ENCODE measurements at places on chromosomes 13 and 19.
A peak's percentile ranks its signal among the peaks of the same experiment; 100 is the strongest.

DNA sequence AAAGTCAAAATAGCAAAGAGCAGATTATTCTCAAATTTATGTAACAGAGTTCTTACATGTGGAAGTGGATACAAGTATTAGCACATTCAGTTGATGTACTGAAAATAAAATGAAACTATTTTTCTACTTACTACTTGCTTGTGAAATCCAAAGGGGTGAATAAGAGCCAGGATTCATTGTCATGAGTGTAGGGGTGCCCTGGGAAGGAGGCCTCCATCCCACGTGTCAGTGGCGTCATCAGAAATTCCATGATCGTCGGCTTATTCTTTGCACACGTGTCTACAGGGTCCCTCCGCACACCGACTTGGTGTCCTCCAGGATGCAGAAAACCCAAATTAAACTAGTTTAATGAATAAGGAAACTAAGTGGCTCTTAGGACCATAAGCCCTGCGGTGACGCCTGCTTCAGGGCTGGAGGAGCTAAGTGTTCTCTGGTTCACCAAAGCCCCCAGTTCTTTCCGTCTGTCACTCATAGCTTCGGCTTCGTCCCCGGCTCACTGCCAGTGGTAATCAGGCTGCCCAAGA is 55.5 kb downstream of the IRS2 start:
- no peak for DNase-seq

DNA sequence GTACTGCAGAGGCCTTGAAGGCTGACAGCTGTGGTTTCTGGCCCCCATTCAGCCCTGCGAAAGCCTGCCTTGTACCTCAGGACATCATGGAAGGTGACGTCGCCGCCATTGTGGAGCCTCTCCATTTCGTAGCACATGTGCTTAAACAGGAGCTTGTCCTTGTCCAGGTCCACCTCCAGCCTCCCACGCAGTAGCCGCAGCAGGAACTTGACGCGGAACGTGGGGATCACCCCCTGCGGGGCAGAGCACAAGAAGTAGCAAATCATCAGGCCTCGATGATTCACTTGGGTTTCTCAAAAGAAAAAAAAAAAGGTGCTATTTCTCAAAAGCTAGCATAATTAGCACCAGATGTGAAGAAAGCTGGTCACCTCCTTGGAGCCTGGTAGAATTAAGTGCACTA is 351.0 kb downstream of the NALCN start:
- DNase-seq: peak; percentile 75

DNA sequence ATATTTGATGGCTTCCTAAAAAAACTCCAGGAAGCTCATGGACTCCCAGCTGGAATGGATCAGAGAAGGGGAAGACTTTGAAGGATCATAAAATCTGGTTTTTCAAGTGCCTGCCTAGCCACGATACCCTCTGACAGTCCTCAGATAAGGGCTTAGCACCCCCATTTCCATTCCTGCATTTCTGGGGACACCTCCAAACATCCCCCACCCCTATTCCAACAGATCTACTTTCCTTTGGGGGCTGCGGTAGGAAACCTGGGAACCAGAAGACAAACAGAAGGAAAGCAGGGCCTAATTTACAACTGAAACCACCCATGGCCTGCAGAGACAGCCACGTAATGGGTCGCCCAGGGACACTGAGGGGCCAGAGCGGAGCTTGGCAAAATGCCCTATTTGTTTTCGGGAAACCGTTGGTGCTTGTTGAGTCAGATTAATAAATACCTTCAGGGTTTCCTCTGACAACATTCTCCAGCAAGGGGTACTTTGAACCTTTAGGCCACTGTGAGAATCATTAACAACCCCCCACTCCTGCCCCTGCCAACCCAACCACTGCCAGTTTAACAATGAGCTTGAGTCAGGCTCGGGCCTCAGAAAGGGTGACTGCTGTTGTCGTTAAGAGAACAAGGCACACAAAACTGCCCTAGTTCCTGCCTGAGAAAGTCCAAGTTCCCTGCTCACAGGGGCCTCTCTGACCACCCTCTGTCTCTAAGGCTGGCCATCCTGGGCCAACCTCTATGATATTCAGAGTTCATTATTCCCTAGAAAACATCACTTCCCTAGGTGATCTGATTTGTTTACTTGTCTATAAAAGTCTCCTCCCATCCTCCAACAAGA is 23.5 kb downstream of the RHPN2 start:
- peak; percentile 11 for DNase-seq

- DNase-seq: no peak
Observed at GRCh38 chr19:23222998-23223652, 27.1 kb downstream of the ZNF724 start.

GRCh38 chr13:28100150-28101121 is at the start of gene FLT3:
FLT3 (minus strand) TSS chr13:28100576; CDS start chr13:28100510, 66 bp downstream.
- DNase-seq: peak; percentile 44

GRCh38 chr19:4374498-4375163 is 25.7 kb downstream of the SH3GL1 start:
- DNase-seq: peak; percentile 86

GRCh38 chr13:113916330-113916815 is 52.5 kb upstream of the GAS6 start:
- DNase-seq: peak; percentile 53

DNA sequence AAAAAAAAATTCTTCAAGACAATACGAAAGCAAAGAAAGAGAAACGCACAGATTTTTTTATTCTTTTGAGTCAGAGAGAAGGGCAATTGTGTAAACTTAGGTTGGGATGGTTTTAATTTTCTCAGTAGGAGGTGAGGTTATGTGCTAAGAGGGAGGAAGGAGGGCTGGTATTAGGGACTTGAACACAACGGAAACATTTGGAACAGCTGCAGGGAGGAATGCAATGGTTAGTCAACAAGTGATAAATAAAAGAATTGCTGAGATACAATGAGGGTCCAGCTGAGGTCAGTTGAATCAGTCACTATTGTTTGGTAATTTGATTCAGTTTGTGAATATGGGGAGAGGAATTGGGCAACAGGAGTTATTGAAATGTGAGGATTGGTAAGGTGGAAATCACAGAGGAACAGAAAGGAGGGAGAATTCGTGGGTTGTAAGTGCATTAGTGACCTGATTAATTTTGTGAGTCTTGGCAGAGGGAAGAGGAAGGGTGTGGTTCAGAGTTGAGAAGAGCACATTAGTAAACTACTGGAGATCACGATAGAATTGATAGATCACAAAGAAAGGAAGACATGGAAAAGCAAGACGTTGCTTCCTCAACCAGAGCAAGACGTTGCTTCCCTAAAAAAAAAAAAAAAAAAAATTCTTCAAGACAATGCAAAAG is 499.5 kb upstream of the SPRY2 start:
- DNase-seq: peak; percentile 74

DNA sequence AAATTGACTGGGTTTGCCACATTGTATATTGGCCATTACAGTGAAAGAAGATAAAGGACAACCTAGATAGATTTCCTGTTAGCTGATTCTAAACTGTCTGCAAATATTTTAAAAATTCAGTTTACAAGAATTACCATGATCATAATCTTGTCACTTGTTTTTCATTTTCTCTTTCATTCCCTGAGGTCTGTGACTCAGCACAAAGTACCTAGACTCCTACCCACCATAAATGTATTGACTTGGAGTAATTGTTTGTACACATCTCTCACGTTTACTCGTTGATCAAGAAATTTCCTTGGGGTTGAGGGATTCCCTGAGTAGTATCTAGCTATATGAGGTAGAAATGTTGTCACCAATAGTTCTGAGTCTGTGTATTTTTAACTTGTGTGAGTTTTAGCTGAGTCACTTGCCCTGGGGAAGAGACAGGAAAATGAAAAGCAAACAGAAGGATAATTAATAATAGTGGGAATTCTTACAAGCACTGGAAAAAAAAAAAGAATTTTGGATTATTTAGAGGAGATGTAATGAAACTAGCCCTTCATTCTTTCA is 299.2 kb upstream of the DACH1 start:
- DNase-seq: peak; percentile 34

DNA sequence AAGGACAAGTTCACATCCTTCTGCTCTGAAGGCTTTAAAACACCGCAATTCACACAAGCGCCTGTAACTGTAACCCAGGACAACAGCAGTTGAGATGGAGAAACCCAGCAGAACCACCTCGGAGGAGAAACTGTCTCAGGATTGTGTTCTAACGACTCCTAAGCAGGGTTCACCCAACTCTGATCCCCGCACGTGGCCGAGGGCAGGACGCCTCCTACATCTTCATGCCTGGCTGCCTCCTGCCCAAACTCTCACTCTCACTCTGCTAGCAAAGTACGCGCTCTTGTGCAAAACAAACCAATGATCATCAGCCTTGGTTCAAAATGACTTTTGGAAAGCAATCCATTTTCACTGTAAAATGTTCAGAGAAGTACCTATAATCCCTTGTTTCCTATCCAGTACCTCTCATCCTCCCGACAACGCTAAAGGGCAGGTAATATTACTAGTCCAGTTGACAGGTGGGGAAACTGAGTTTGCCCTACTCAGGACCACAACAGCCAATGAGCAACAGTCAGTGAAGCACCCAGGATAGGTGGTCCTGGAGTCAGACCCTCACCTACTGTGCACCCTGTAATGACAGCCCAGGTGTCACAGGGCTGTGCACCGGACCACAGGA is 25.6 kb downstream of the EPS15L1 start:
- no peak for DNase-seq

- DNase-seq: peak; percentile 92
Observed at GRCh38 chr13:47673009-47673850, 327.8 kb downstream of the SUCLA2 start.

DNA sequence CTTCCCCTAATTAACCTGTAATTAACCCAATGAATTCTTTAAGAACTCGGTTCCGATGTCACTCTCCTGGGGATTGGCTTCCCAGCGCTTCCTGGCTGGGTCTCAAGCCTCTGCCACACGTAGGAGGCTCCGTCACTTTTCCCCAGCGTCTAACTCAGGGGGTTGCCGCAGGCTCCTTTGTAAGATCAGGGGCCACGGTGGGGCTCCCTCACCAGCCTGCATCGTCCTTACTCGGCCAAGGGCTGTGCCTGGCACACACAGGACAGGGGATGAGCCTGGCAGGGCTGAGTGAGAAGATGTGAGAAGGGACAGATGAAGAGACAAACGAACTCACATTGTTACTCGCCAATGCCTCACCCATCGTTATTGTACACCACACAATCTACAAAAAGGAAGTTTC is 20.9 kb upstream of the ATP11A start:
- DNase-seq: no peak

DNA sequence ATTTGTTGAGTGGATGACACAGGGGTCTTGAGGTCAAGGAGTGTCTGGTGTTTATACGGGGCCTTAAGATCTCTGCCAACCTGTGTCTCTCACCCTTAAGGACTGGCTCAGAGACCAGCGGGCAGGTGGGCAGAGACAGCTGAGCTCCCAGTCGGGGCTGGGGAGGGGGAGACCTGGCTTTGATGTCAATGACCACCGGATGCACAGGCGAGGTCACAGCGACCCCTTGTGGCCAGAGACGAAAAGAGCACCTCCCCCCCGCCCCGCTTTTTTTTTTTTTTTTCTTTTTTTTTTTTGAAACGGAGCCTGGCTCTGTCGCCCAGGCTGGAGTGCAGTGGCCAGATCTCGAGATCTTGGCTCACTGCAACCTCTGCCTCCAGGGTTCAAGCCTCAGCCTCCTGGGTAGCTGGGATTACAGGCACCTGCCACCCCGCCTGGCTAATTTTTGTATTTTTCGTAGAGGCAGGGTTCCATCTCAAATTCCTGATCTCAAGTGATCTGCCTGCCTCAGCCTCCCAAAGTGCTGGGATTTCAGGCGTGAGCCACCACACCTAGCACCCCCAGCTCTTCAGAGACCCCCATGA is 12.1 kb upstream of the KLK14 start:
- DNase-seq: no peak

DNA sequence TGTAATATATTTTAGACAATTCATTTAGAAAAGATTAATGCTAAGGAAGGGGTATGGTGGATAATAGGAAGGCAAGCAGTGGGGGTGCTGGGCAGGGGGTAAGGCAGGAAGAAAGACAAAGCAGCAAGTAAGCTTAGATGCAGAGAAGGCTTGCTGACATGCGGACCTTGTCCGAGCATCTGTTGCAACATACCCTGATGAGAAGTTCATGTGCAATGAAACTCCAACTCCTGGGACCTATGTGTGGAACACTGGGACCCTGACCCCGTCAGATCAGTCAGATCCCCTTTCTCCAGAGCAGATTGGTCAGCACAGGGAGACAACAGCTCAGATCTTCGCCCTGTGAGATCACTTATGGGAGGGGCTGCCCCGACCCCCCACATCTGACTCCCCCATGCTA is 71.3 kb upstream of the ZNF599 start:
- DNase-seq: no peak

DNA sequence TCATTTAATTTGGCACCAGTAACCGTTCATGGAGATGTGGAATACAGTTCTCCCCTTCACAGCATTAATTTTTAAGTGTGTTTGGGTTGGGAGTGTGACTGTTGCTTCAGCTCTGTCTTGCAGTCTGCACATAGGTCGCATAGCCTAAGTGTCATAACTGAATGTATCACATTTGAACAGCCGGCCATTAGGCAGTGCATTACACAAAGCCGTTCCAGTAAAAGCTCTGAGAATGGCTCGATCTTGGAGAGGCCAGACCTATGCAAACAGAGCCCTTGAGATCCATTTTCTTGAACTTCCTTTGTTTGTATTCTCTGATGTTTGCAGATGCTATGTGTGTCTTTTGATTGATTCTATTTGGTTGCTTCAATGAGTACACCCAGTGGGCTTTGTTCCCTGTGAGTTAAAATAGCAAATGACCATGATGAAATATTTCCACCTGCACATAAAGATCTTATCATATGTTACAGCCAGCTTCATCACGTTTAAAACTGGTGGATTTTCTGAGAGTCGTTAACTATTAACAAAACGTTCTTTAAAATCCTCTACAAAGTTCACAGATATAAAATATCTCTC is 1104.9 kb upstream of the SLC10A2 start:
- no peak for DNase-seq

- no peak for DNase-seq
Observed at GRCh38 chr13:51107996-51108395, 3.1 kb downstream of the C13orf42 start.

- DNase-seq: peak; percentile 85
Observed at GRCh38 chr13:107043021-107043956, 475.4 kb upstream of the ARGLU1 start.

- peak; percentile 86 for DNase-seq
Observed at GRCh38 chr19:42246143-42246921, 3.9 kb upstream of the GSK3A start.

DNA sequence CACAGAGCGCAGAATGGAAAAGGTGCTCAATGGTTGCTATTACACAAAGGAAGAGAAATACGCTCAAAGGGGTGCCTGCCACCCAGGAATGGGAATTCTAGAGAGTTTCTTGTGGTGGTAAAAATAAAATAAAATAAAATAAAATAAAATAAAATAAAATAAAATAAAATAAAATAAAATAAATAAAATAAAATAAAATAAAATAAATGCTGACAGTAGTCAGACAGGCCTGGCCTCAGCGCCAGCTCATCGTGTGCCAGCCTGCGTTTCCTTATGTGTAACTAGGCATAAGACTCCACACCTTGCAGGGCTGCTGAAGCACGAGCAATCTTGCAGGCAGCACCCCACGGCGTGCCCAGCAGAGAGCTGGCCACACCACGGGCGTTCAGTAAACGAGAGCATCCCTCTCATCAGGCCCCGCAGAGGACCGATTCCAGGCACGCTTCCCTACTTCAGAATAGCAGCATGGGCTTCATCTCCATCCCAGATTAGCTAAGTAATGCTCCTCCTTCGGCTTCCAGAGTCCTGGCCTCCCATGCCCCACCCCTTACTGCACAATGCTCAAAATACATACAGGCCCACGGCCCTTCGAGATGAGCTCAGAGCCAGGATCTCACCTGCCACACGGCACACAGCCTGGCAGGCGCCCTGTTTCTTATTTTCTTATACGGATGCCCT is 5.6 kb downstream of the NAPA start:
- no peak for DNase-seq

Measured in fibroblast of skin of right biceps (primary cell).